ENCODE measurements at places on chromosomes 3 and 15.
A peak's percentile ranks its signal among the peaks of the same experiment; 100 is the strongest.

- DNase-seq = no peak
Measured at GRCh38 chr3:116873142-116873541, 163.6 kb downstream of the TUSC7 start.

- peak; percentile 69 for DNase-seq
Measured at GRCh38 chr3:14133188-14133800, 8.4 kb downstream of the TMEM43 start.

GRCh38 chr15:72859017-72859756 lies 75.6 kb upstream of the ADPGK start:
- DNase-seq = no peak

DNA sequence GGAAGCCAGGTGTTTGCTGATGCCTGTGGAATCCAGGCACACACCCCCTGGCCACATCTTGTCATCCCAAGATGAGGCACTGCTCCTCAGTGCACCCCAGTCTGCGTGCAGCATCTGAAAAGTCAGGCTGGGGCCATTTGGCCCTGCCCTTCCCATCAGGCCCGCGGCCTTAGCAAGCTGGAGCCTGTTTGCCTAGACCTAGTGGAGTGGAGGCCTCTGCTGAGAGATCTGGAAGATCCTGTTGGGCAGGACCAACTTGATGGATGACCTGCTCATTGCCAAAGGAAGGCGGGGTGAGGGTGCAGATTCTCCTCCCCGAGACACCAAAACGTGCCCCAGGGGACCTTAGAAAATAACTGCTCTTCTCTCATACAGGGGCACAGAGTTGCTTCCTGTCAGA lies 220.2 kb downstream of the SHQ1 start:
- DNase-seq = no peak

GRCh38 chr3:85270488-85270887 lies 311.7 kb downstream of the CADM2 start:
- no peak for DNase-seq

DNA sequence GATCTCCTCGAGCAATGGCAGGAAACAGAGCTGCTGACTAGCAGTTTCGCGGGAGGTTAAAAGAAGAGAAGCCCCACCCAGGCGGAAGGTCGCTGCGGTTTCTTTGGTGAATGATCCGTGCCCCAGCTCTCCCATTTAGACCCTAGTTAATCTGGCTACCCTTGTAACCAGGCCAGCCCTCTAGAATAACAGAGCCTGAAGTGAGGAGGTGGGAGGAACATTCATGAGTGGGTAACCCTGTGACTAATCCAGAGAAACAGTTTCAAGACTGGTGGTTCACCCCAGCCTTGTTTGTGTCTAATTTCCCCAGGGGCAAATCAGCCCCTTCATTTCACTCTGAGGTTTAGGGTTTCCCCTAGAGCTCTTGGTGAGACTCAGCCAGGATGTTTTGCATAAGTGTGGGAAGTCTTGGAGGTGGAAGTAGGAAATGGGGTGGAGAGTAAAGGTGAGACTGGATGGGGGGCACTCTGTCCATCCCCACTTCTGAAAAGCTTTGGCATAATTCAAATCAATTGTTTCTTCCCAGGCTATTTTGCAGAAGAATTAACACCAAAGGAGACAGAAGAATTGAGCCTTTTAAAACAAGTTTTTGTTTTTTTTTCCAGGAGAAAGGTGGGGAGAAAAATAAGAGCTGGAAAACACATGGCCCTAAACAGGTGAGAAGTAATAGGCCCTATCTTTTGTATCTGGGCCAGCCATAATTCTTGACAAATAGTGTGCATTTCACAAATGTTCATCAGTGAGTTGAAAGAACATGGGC lies 303.1 kb downstream of the RPLP1 start:
- no peak for DNase-seq

- no peak for DNase-seq
Measured at GRCh38 chr15:64464276-64465005, 4.1 kb downstream of the ZNF609 start.

DNA sequence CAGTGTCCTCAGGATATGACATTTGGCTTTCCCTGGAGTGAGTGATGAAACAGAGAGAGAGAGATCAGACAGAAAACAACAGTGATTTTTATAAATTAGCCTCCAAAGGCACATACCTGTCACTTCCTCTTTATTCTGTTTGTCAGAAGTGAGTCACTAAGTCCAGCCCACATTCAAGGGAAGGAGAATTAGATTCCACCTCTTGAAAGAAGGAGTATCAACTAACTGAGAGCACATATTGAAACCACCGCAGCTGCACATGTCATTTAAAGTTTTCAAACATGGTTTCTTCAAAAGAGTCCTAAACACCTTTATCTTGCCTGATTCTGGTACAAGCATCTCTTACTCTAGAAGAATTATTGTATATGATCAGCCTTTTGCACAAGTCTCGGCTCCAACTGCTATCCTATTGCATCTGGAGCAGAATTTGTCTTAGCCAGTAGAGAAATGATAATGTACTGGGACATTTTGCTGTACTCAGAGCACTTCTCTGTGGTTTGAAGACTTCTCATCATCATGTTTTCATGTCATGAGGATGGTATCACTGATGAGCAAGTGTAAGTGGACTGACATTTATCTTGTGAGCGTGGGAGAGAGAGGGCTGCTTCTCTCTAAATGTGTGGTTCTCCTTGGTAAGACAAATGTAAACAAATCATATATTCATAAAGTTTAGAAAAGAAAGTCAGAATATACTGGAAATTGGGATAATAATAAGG lies 338.9 kb upstream of the CFAP20DC start:
- DNase-seq = no peak

GRCh38 chr3:177443469-177443868 lies 246.2 kb upstream of the TBL1XR1 start:
- peak; percentile 12 for DNase-seq

- DNase-seq = no peak
Measured at GRCh38 chr3:186965141-186965879, 35.0 kb downstream of the ST6GAL1 start.

- no peak for DNase-seq
Measured at GRCh38 chr3:42005401-42005800, 43.5 kb upstream of the ULK4 start.

- no peak for DNase-seq
Measured at GRCh38 chr3:101868534-101869464, 19.5 kb downstream of the NFKBIZ start.

DNA sequence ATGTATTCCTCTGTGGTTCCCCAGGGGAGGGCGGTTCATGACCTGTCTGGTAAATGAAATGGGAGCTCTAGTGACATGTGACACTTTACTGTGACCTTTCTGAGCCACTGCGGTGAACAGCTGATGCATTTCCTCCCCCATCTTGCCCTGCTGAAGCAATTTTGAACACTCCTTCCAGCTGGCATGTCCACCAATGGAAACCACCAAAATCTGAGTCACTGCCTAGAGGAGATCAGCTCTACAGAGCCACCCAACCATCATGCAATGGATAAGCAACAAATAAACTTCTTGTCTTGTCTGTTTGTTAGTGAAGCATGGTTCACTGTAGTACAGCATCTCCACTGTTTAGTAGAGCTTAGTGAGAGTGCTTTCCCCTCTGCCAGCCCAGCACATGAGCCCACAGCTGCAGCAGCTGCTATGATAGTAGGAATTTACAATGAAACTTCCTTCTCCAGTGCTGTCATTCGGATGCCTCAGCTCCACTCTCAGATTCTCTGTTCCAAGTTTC lies 479.4 kb downstream of the NTRK3 start:
- no peak for DNase-seq

GRCh38 chr3:142716102-142716501 lies 7.7 kb upstream of the TRPC1 start:
- DNase-seq = no peak

DNA sequence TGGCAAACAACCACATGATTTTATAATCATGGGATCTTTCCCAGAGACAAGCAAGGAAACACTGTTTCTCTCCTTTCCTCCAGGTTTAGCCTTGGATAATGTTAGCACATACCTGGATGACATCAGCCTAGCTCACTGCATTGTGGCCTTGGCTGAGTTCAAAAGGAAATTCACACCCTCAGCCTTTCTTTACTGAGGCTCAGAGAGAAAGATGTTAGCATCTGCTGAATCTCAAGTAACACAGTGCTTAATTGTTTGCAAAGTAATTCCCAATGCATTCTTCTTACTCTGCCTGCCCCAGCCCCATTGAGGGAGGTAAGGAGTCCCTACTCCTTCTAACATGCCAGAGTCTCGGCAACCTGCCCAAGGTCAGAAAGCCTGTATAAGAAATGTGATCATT lies 432.2 kb upstream of the LMCD1 start:
- DNase-seq = no peak

GRCh38 chr3:184822081-184822480 lies 10.1 kb downstream of the VPS8 start:
- DNase-seq = no peak

GRCh38 chr3:16124636-16125035 lies 49.8 kb upstream of the GALNT15 start:
- no peak for DNase-seq

- no peak for DNase-seq
Measured at GRCh38 chr3:135970506-135971116, 5.1 kb downstream of the PPP2R3A start.

- no peak for DNase-seq
Measured at GRCh38 chr15:64528871-64529270, 68.5 kb downstream of the ZNF609 start.

DNA sequence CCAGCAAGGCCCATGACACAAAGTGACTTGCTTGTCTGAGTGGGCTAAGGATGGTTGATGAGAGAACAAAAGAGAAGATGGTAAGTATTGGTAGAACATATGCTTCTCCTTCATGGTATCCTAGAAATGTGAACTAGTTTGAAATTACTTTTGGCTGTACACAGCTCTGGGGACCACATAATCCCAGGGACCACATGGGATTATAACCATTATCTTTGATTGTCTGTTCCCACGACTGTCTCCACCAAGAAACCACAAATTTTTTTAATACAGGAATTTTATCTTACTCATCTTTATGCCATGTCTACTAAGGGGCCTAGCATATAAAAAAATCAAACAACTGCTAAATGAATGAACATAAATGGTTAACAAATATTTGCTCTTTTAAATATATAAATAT lies 155.3 kb upstream of the PRICKLE2 start:
- DNase-seq = no peak

- DNase-seq = no peak
Measured at GRCh38 chr3:122245513-122246174, 62.2 kb downstream of the CASR start.

DNA sequence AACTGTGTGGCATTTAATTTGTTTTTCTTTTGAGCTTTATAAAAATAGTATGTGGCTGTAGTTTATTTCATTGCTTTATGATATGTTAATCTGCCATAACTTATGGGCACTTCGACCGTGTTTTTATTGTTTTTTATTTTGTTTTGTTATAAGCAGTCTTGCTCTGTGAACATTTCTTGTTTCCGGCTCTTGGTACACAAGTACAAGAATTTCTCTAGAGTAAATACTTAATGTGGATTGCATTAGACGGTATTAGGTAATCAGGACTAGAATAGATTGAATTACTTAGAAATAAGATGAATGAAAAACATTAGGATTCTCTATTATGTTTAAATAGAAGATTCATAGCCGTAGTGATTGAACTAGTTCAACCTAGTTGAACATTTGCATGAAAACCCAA lies 2.1 kb downstream of the ZFAND6 start:
- peak; percentile 10 for DNase-seq

DNA sequence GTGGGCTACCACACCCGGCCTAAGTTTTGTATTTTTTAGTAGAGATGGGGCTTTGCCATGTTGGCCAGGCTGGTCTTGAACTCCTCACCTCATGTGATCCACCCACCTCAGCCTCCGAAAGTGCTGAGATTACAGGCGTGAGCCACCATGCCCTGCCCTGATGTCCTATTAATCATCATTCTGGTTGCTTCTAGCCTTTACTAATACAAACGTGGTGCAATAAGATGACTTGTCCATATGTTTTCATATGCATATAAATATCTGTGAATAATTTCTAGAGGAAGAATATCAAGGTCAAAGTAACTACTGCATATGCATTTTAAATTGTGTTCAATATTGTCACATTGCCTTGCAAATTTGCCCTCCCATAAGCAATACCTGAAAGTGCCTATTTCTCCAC lies 25.5 kb upstream of the PDHB start:
- no peak for DNase-seq

GRCh38 chr3:129536374-129536667 lies 6.7 kb upstream of the H1-8 start:
- no peak for DNase-seq

GRCh38 chr3:171809611-171809860 lies 747 bp downstream of the PLD1 start:
- DNase-seq = peak; percentile 70

DNA sequence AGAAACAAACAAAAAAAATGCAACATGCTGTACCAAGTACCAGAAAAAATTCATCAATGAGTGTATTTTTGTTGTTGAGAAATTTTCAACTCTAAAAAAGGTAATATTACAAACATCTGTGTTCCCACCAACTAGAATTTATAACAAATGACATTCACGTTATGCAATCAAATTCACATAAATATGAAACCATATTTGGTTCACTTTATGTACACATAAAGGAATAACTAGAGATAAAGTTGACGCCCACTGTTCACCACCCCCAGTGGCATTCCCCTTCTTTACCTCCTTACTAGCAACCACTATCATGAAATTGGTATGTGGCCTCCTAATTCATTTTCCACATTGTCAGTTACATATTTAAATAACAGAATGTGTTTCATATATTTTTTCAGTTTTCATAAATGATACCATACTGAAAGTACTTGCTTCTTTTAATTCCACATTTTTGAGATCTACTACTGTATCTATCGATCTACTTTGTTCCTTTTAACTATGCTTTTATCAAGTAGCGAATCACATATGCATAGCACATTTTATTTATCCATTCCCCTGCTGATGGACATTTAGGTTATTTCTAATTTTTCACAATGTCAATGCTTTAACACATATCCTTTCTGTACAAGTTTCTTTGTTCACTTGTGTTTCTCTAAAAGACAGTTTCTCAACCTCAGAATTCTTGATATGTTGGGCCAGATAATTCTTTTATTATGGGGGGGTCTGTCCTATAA lies 34.5 kb downstream of the TBC1D5 start:
- DNase-seq = no peak

- no peak for DNase-seq
Measured at GRCh38 chr3:15011174-15011573, 53.9 kb downstream of the MRPS25 start.

DNA sequence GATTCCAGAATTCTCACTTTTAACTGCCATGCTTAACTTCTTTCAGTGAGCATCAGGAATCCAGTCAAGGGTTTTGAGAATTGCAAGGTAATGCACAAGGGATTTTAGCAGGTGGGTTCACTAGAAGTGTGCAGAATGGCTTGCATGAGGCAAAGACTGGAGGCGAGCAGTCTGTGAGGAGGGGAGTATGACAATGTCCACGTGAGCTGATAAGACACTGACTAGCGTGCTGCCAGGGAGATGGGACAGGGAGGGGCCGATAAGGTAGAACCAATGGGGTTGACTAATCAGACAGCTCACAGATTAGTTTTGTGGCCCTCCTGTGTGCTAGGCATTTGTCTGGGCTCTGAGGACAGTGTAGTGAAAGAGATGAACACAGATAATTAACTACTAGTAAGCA lies 102.0 kb upstream of the DAZL start:
- no peak for DNase-seq

- DNase-seq = no peak
Measured at GRCh38 chr15:83285284-83285978, 967 bp upstream of the BNC1 start.

GRCh38 chr3:50245831-50246516 lies 10.0 kb downstream of the GNAI2 start:
- no peak for DNase-seq

GRCh38 chr3:158267015-158267414 lies 157.1 kb downstream of the RSRC1 start:
- no peak for DNase-seq

GRCh38 chr3:10459954-10460754 lies 45.2 kb downstream of the ATP2B2 start:
- peak; percentile 73 for DNase-seq

All from HepG2 (cell line).